ENCODE measurements at places on chromosomes 4 and X. TPM values are rescaled to one million over a fixed set of nuclear protein-coding genes. Genes with fewer than 3 reads are reported as not detected.

The ITGB1BP2 gene
- 0.43 TPM for total RNA-seq

The ZMAT1 gene
- under 0.01 TPM for total RNA-seq

The RRH gene
- not detected for total RNA-seq

The LYAR gene
- 6.0 TPM for total RNA-seq

The JADE3 gene
- 3.9 TPM for total RNA-seq

The MXRA5 gene
- 11.3 TPM for total RNA-seq

The GLUD2 gene
- total RNA-seq: 1.8 TPM

The MAP7D2 gene
- not detected for total RNA-seq

The HERC5 gene
- total RNA-seq: 1.9 TPM

The HSFX1 gene
- 0.94 TPM for total RNA-seq

The HELQ gene
- total RNA-seq: 19.6 TPM

The TLR6 gene
- total RNA-seq: 0.95 TPM

The IL13RA2 gene
- total RNA-seq: 51.9 TPM

All from bronchial smooth muscle cell (primary cell).